Right atrium auricular region (tissue), 2 donors: ENCODE measurements at places on chromosomes 4 and X. TPM values are rescaled to one million over a fixed set of nuclear protein-coding genes. Genes with fewer than 3 reads are reported as not detected.

Gene SHROOM3
- total RNA-seq, result 30.6 TPM

Gene MAP7D3
- 13.4 TPM for total RNA-seq

Gene ZRSR2
- 6.1 TPM for total RNA-seq

Gene SSX1
- total RNA-seq, result not detected

DNA sequence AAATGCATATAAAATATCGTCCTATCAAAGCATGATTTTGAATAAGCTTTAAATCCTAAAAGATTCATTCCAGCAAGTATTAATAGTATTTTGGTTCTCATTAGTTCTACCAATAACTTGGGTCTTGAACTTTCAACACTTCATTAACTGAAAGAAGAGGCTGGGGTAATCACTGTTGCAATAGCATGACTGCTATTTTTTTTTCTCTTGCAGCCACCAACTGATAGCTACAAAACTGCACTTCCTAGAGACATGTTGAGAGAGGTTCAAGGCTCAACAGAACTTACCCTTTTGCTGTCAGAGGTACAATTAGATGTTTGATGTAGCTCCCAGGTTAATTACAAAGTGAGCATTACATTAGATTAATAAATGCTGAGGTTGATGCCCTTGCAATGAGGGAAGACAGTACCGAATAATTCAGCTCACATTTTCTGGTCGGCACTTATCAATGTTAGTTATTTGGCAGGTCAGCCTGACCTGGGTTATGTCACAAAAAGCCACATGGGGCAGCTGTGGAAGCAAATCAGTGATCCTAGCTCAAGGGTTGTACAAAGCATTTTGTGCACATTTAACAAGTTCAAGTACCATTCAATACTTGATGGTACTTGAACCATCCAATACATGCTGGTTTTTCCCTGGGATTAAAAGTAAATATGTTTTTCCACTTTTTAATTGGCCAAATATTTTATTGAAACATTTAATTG, 29.9 kb upstream of the TET2 start:
- DNase-seq, result no peak
- no peak overlapping the region for H3K27ac ChIP-seq
- H3K27me3 ChIP-seq, result no peaks in the 10 kb centered on the region
- H3K4me1 ChIP-seq, result no peaks in the 10 kb centered on the region
- no peak overlapping the region for H3K4me3 ChIP-seq

GRCh38 chrX:138082896-138083295, 517.0 kb downstream of the ZIC3 start:
- no peaks in the 10 kb centered on the region for H3K4me1 ChIP-seq
- no peak overlapping the region for H3K27ac ChIP-seq
- no peak for DNase-seq
- H3K27me3 ChIP-seq, result no peaks in the 10 kb centered on the region
- H3K36me3 ChIP-seq, result no peaks in the 10 kb centered on the region
- no peak overlapping the region for H3K4me3 ChIP-seq
